ENCODE measurements at places on chromosomes 5 and 9. TPM values are rescaled to one million over a fixed set of nuclear protein-coding genes. Genes with fewer than 3 reads are reported as not detected.

DNA sequence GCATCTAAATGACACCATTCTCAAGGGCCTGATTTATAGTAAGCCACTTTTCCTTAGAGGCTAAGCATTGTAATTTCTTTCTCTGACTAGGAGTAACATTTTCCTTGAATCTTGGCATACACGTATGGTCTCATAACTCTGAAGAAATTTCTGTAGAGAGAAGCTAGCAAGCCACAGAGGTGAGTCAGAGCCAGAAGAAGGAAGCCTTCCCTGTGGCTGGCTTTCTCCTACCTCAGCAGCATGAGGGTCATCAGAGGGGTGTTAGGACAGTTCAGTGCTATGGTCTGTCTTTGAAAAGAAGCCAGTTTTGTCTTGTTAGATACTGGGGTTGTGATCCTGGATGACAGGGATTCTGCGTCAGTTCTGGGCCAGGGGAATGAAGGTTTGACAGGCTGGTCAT lies 3.2 kb downstream of the SNX30 start:
- DNase-seq, result no peak

DNA sequence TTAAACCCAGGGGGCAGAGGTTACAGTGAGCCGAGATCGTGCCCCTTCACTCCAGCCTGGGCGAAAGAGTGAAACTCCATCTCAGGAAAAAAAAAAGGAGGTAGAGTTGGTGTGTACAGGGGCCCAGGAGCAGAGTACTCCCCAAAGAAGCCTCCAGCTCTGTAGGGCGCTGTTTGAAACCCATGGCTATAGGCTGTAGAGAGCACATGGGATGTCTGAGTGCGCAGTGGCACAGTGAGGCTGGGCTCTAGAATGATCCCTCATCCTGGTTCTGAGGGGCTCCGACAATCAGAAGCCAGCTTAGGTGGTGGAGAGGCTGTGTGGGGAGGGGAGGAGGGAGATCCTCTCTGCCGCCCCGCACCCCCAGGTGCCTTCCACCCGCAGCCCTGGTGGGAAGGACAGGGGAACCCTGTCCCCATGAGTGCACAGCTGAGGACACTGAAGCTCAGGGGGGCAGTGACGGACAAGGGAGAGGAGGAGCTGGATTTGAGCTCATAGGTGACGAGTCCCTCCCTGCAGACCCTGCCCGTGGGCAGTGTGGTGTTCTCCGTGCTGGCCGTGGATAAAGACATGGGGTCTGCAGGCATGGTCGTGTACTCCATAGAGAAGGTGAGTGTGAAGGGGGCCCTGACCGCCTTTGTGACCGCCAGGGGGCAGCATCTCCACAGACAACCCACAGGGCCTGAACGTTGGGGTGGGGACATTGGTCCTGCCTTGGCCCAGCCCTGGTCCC lies 24.6 kb downstream of the CDHR2 start:
- DNase-seq, result peak; percentile 77

GRCh38 chr5:158435161-158435616 lies 576.2 kb upstream of the CLINT1 start:
- DNase-seq, result no peak

Gene OLFM1
- 2.9 TPM for polyA plus RNA-seq

Gene ANKRD18A
- 2.4 TPM for polyA plus RNA-seq

Gene PCDHGB2
- polyA plus RNA-seq, result not detected

DNA sequence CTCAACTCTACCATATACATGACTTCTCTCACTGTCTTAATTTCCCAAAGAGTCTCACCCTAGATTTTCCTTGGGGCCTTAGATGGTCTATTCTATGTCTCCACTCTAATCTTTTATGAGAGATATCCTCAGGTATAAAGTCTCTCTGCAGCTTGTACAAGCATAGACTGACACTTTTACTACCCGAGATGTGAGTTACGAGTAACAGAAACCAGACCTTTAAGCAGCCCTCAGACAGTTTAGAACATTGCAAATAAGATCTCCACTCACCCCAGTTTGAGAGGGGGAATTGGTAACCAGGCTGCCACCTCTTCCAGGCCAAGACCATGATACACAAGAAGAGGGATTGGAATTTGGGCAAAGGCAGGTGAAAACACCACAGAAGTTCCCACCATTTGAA lies 542.5 kb downstream of the TLE4 start:
- no peak for DNase-seq

GRCh38 chr5:50415912-50416311 lies 25.2 kb downstream of the EMB start:
- DNase-seq, result no peak

DNA sequence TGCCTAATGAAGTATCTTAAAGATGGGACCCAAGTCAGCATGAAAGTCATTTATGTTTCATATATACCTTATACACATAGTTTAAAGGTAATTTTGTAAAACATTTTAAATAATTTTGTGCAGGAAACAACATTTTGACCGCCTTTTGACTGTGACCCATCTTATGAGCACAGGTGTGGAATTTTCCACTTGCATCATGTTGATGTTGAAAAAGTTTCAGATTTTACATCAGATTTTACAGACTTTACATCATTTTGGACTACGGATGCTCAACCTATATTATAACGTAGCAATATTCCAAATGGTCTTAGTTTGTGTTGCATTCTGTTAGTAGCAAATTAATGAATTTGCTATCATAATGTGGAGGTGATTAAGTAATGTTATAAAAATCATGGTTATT lies 21.7 kb upstream of the FAM120AOS start:
- DNase-seq, result no peak

Gene HABP4
- polyA plus RNA-seq, result 37.5 TPM

Gene SNCAIP
- polyA plus RNA-seq, result 0.82 TPM
